Stimulated activated CD4-positive, alpha-beta T cell treated with anti-CD3 and anti-CD28 coated beads, Interleukin-12 subunit alpha, Interleukin-12 subunit beta, amount 100 ng/mL, for 24 hours (primary cell): ENCODE measurements at places on chromosomes 3 and 15.

DNA sequence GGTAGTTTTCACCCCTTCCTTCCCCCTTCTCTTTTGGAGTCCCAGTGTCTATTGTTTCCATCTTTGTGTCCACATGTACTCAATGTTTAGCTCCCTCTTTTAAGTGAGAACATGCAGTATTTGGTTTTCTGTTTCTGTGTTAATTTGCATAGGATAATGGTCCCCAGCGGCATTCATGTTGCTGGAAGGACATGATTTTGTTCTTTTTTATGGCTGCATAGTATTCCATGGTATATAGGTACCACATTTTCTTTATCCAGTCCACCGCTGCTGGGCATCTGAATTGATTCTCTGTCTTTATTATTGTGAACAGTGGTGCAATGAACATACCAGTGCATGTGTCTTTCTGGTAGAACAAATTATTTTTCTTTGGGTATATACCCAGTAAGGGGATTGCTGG lies 7.7 kb upstream of the HDGFL3 start:
- DNase-seq = no peak

DNA sequence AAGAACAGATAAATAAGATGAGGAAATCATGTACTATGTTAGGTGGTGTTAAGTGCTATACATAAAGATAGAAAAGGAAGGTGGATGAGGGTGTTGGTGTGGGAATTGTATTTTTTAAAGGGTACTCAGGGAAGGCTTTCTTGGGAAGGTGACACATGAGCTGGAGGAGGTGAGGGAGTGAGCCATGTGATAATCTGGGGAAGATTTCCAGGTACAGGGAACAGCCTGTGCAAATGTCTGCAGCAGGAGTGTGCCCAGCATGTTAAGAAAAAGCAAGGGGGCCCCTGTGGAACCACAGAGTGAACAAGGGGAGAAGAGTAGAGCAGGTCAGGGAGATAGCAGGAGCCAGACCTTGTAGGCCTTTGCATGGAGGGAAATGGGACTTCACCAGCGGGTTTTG lies 175.6 kb downstream of the SSR3 start:
- no peak for DNase-seq

DNA sequence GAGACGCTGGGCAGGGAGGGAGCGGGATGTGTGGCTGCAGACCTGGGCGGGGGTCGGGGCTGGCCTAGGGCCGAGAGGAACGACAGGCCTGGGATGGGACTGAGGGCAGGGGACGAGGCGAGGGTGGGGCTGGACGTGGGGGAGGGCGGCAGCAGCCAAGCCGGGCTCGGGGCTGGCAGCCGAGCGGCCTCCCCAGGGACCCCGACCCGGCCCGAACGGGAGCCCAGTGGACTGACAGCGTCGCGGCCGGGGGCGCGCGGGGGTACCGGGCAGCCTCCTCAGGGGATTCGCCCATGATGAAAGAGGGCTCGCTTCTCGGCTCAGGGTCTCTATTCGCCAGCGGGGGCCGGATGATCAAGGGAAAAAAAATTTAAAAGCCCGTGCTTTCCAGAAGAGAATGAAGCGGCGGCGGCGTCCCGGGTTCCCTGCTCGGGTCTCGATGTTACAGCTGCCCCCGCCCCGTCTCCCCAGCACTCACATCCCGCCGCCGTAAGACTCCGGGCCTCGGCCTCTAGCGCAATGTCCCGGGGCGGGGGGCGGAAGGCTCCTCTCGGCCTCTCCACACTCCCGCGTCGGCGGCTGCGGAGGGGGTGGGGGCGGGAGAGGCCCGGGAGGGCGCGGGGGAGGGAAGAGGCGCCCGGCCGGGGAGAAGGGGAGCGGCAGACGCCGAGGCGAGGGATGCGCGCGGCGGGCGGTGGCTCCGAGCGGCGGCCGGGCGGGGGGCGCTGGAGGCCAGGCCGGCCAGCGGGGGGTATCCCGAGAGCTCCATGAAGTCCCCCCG lies 4.3 kb downstream of the PTH1R start:
- no peak for DNase-seq

DNA sequence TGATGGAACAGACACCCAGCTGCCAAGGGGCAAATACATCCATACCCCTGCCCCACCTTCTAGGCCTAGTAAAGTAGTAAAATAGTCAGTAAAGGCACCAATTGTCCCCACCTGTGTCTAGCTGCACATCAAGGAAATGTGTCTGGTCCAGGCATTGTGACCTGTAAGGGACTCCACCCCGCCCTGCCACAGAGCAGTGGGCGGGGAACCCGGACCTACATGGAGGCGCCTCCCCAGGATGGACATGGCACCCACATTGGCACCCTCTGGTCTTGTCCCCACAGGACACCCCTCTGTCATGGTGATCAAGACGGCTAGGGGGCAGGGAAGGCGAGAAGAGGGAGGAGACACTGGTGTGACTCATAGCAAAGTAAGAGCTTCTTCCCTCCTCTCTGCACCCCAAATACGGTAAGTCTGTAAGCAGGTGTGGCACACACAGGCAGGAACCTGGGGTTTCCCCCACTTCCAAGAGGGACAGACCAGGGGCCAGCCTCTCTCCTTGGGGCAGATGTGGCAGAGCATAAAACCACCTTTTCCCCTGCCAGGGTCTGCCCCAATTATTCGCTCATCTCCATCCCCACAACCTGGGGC lies 13.5 kb upstream of the LINGO1 start:
- no peak for DNase-seq

- DNase-seq = no peak
Observed at GRCh38 chr3:29937185-29937584, 656.3 kb downstream of the RBMS3 start.

- DNase-seq = no peak
Observed at GRCh38 chr15:70560617-70561328, 202.6 kb downstream of the UACA start.

DNA sequence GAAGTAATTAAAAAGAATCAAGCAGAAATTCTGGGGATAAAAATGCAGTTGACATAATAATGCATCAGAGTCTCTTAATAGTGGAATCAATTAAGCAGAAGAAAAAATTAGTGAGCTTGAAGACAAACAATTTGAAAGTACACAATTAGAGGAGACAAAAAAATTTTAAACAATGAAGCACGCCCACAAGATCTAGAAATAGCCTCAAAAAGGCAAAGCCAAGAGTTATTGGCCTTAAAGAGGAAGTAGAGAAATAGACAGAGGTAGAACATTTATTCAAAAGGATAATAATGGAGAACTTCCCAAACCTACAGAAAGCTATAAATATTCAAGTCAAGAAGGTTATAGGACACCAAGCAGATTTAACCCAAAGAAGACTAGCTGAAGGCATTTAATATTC lies 113.3 kb downstream of the TBC1D2B start:
- DNase-seq = no peak

DNA sequence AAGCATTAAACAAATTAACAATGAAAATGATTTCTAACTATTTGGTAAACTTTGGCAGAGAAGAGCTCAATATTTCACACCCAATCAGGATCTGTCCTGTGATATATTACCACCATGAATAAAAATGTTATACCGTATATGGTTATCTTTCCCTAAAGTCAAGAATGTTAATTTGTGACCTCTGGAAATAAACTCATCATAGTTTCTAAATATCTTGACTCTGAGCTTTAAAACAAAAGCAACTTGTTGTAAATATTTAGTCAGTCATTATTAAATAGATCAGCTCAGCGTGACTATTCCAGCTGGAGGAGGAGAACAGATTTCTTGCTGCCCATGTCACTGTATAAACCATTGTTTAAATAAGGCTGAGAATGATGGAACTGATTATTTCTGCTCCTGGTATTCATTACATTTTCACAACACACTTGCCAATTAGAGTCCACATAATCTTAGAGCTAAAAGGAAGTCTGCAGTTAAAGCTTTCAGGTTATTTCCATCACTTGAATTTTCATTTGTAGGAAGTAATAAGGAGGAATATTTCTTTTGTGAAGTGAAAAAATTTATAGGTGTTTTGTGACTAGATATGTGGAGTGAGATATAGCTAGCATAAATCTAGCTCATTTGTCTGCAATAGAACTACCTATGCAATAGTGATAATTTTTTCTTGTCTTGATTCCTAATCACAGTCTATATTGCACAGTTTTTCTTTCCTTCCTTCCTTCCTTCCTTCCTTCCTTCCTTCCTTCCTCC lies 106.5 kb upstream of the P2RY1 start:
- DNase-seq = no peak

- DNase-seq = no peak
Observed at GRCh38 chr15:23395030-23395692, 40.6 kb downstream of the GOLGA8S start.

- no peak for DNase-seq
Observed at GRCh38 chr15:88792342-88793282, 10.6 kb upstream of the ACAN start.

DNA sequence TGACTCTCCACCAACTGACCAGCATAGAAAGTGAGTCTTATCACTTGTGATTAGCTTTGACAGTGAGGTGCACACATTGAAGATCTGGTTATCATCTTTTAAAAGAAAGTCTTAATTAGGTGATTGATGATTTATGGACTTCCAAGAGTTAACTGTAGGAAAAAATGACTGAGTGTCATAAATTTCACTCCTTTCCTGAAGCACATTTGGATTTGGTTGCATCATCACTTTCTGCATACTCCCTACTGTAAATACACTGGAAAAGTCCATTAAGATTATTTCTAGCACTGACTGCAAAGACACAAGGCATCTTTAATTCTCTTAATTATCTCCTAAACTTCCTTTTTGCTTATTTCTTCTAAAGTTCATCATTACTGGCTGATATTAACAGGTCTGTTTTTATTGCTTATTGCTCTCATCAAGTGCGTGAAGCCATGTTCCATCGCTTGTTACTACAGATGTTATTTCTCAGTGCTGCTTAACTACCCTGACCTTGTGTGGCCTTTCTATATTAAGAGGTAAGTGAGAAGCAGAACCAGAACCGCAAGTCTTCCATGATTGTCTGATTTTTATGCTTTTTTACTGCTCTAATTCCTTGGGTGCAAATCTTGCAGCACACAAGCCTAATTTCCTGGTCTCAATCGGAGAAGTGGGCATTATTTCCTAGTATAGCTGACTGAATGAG lies 153.2 kb downstream of the MEIS2 start:
- no peak for DNase-seq

DNA sequence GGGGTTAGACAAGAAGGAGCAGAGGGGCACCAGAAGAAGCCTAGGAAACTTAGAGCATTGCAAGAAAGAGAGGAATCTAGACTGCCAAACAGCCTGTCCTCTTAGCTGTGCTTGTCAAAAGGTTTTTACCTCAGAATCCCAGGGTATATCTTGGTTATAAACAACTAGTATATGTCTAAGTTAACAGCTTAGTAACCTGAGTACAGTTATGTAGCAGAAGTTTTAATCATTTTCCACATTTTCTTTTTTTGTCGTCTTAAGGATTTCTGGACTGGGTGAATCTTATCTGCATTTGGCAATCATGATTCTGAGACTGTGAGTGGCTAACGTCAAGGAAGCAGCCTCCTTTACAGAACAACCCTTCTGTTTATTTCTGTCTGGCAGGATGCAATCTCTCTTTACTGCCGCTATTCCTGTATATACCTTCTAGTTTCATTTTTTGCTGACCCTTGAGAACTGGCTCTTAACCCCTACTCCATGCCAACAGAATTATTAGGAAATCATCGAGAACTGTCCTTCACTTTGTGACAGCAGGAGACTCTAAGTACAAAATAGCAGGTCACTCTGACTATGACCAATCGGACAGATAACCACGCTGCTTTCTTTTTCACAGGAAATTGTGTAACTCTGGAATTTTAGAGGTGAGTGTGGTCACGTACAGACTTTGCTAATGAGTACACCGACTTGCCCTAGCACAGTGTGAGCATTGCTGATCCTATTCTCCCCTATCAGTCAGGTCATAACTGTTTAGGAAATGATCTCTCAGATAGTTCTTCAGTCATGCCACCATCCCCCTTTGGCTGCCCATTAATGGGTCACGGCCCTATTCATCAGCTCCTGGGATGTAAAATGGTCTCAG lies 3.3 kb upstream of the CP start:
- DNase-seq = no peak
